Pons (tissue), 1 donor: ENCODE measurements at places on chromosomes 4 and X.

GRCh38 chrX:13440176-13440575 lies 120.3 kb upstream of the ATXN3L start:
- no peak for DNase-seq

DNA sequence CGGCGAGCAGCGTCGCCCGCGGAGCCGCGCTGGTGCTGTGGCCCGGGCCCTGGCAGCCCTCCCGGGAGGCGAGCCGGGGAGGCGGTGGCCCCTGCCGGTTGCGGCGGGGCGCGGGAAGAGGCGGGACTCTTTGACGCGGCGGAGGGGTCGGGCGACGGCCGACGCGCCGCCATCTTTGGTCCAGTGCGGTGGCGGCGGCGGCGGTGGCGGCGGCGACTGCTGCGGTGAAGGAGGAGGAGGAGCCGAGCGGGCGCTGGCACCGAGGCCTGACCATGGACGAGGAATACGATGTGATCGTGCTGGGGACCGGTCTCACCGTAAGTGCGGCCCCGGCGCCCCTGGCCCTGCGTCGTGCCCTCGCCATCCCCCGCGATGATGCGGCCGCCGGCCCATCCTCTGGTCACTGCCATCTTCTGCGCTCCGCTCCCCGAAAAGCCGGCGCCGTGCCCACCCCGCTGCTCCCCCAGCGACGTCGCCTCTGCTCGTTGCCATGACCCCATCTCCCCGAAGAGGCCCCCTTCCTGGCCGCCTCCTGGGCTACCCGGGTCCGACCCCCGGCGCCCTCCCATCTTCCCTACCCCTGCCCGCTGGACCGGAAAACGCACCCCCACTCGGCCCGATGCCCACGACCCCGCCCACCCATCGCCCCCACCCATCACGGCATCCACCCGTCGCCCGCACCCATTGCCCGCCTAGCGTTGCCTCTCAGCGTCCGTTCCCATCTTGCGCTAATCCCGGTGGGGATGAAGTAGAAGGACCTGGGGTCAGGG lies at the start of gene GDI1:
Gene GDI1, plus strand, starts transcription at position 172 of the 770 bp plus-strand sequence. Its CDS starts 101 bp downstream, at position 273.
- DNase-seq: no peak

- peak; percentile 65 for DNase-seq
These were observed 4.8 kb upstream of the FBXL5 start for GRCh38 chr4:15659768-15660570.

DNA sequence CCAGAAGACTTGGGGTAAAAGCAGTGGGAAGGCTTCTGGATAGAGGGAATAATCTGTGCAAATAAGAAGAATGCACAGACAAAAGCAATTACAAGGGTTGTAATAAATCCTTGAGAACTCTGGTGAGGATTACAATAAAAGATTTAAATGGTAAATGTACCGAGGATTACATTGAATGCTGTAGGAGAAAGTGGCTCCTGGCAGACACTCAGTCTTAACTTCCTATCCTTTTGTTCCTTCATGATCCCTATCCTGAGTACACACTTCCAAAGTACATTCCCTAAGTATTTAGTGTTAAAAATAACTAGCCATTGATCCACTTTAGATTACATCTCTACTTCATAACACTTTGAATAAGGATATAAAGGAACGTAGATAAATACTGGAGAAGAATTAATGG lies 205.4 kb downstream of the SPATA18 start:
- DNase-seq: no peak

DNA sequence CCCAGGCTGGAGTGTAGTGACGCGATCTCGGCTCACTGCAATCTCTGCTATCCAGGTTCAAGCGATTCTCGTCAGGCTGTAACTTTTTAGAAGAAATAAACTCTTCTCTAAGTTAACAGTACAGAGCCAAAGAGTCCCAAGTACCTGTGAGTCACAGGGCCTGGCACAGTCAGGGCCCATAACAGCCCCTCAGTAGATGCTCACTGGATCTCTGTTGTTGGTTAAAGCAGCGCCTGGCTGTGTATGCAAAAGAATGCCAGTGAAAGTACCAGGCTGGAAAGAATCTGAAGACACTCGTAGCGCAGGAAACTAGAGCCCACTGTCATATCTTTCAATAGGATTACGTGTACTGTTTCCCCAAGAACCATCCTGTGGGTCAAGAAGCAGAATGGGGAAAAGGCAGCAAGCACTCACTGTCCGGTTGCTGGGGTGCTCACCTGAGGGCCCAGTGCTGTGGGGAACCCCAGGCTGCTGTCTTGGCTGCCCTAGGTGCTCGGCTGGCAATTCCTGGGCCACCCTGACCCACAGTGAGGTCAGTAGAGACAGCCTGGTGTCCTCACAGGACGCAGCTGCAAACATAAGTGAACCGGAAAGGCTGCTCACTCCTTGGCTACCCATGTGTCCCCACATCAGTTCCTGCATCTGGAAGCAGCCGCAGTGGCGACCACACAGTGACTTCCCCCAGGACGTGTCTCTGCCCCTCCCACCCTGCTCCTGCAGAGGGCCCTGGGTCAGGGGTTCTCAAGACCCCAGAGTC lies 3.1 kb upstream of the SLBP start:
- no peak for DNase-seq

- DNase-seq: peak; percentile 39
These were observed 7.8 kb downstream of the FLNA start for GRCh38 chrX:154366666-154367055.

GRCh38 chr4:8198906-8199593 lies at the start of gene SH3TC1:
Gene SH3TC1, plus strand, starts transcription at chr4:8199290. Its CDS starts 5,905 bp downstream, at chr4:8205195.
- DNase-seq: peak; percentile 80

GRCh38 chr4:164512124-164512523 lies 241.8 kb upstream of the SMIM31 start:
- DNase-seq: no peak

GRCh38 chr4:3481113-3481531 lies 18.0 kb downstream of the DOK7 start:
- DNase-seq: no peak

GRCh38 chr4:19829101-19829500 lies 422.6 kb upstream of the SLIT2 start:
- DNase-seq: no peak

DNA sequence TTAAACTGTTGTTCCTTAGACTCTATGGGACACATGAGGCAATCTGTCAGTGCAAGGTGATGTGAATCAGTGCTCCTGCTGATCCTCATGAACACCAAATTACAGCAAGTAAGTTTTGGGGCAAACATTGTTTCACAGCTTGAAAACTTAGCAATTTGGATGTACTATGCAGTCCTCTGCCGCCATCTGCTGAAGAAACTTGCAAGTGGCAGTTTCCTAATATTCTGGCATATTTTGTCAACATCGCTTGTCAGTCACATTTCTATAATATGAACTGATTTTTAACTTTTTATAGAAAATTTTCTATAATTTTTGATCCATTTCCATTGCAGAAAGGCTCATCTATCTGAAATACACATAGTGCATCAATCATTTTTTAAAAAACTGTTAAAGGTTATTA lies 56.3 kb downstream of the ZAR1 start:
- peak; percentile 34 for DNase-seq

- DNase-seq: no peak
These were observed 1524.3 kb downstream of the PCDH18 start for GRCh38 chr4:136007991-136008390.

DNA sequence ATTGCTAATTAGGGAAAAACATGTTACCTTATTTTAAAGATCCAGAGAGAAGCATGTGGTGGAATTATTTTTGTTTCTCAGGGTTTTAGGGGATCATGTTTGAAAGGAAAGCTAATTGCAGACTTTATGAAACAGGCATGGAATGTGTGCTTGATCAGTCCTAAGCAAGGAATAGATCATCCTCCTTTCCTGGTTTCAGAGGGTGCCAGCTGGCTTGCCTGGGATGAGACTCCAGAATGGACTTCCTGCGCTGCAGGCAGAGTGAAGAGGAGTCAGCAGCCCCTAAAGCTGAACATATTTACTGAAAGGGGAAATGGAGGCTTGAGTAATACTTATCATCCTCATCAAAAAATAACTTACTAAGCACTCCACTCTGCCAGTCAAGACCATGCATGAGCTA lies 13.3 kb downstream of the FGF5 start:
- no peak for DNase-seq

DNA sequence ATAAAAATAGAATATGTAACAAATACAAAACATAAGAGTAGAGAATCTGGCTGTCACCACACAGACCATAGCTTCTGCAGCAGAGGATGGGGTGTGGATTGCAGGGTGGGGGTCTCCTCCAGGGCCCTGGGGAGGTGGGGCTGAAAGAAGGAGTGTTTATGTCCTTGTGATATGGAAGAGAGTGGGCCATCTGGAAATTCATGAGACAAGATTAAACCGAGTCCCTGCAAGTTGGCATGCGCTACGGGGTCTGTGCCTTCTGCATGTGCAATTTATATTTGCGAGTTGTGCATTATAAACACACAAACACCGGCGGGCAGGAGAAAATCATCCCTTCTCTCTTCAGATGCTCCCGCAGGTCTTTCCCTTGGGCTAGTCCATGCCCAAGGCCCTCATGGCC lies 145.9 kb downstream of the EVC2 start:
- DNase-seq: no peak

DNA sequence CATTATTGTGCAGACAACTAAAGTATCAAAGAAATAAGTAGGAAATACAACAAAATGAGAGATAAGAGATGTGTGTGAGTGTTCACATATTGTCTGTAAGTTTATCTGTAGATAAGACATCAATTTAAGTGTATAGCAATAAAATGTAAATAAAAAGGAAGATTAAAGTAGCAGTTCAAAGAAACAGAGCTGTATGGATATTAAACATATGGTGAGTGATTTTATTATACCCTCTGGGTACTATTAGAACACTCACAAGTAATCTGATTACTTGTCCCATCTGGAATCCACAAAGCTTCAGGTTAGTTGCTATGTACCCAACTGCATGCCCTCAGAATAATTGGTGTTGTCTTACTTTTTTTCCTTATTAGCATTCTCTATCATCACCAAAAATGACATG lies 747.9 kb upstream of the ADGRL3 start:
- no peak for DNase-seq

DNA sequence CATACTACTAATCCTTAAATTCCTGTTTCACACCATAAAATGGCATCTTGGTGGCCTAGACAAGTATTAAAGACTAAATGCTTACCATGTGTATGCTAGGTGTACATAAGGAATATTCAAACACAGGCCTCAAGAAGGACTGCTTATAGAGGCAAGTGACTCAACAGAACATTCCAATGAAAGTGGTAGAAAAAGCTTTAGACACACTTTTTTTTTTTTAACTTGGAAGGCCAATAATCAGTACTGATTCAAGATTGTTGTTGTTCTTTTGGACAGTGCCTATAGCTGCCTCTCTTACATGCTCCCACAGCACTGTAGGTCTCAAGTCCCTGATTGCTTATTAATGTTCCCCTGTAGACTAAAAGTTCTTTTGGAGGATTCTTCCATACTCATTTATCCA lies 77.6 kb downstream of the FBXL5 start:
- no peak for DNase-seq

DNA sequence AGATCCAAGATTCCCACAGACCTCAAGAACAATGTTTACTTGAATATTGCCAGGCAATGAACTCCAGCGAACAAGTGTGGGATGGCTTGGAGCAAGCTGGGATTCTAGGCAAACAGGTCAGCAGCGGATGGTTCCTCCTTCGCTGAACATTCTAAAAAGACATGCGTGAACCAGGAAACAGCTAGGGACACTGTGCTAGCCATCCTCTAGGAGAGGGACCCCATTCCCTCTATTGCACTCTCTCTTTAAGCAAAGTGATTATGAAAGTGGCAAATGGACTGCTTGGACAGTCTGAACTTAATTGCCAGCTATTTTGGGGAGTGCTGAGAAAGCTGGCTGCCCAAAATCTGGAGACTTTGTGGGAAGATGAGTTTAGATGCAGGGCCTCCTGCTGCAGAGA lies 29.9 kb upstream of the TEC start:
- DNase-seq: no peak

- no peak for DNase-seq
These were observed 9.5 kb downstream of the GAB1 start for GRCh38 chr4:143346206-143346605.

- DNase-seq: no peak
These were observed 1043.6 kb downstream of the CCSER1 start for GRCh38 chr4:91170768-91171167.

- no peak for DNase-seq
These were observed 11.3 kb downstream of the TMEM154 start for GRCh38 chr4:152668338-152668964.

DNA sequence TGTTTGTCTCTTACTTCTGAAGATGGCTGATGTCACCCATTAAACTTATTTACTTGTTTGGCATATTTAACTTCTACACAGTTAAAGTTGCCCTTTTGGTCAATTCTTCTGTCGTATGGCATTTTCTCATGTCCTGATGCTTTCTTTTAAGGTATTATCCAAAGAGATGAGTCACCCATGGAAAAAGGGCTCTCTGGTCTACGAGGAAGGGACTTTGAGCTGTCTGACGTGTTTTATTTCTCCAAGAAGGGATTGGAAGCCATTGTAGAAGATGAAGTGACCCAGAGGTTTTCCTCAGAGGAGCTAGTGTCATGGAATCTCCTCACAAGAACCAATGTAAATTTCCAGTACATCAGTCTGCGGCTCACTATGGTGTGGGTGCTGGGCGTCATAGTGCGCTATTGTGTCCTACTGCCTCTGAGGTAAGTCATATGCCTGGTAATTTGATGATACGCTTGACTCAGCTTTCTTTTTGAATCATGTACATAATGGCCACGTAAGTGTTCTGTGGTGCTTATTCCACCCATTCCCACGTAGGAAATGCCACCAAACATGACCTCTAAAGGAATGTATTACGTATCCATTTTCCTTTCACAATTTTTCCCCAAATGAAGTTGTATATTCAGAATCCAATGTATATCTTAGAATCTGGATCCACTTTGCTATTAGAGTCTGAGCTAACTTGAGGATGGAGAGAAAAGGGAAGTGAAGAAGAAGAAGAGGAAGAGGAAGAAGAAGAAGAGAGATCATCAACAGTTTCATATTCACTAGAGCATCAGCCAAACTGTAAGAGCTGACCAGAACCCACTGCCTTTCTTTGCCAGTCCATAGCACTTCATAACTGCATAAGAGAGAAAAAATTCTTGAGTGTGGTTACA lies 45.7 kb downstream of the GPAT3 start:
- peak; percentile 67 for DNase-seq

DNA sequence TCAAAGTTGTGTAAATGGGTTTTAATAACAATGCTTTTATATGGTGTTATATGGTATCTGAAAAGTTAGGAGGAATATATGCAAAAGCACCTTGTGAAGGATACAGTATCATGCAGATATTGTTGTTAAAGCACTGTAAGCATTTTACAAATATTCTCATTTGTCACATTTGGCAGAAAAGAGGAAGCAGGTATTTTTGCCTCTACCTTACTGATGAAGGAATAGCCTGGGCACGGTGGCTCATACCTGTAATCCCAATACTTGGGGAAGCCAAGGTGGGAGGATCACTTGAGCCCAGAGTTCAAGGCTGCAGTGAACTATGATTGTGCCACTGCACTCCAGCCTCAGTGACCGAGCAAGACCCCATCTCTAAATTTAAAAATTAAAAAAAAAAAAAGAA lies 12.2 kb upstream of the GDPD2 start:
- no peak for DNase-seq
